AML-193 (cell line): ENCODE measurements at places on chromosomes 12 and 14.

DNA sequence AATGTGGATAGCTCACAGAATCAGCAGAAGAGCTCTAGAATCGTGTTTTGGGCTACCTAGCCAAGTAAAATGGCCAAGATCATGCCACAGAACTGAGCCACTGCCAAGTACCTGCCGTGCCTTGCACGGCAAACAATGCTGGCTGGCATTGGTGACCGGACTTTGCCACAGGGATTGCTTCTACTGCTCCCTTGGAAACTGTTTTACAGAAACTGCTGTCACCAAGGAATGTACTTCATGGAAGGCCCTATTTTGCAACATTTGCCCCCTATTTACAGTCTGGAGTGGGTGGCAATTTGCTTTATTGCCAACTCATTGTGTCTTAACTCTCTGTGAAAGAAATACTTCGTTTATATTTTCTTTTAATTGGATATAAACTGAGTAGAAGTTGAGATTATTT is 49.0 kb downstream of the BORCS5 start:
- DNase-seq: no peak

GRCh38 chr12:125299840-125300239 is 234.6 kb downstream of the AACS start:
- no peak for DNase-seq

DNA sequence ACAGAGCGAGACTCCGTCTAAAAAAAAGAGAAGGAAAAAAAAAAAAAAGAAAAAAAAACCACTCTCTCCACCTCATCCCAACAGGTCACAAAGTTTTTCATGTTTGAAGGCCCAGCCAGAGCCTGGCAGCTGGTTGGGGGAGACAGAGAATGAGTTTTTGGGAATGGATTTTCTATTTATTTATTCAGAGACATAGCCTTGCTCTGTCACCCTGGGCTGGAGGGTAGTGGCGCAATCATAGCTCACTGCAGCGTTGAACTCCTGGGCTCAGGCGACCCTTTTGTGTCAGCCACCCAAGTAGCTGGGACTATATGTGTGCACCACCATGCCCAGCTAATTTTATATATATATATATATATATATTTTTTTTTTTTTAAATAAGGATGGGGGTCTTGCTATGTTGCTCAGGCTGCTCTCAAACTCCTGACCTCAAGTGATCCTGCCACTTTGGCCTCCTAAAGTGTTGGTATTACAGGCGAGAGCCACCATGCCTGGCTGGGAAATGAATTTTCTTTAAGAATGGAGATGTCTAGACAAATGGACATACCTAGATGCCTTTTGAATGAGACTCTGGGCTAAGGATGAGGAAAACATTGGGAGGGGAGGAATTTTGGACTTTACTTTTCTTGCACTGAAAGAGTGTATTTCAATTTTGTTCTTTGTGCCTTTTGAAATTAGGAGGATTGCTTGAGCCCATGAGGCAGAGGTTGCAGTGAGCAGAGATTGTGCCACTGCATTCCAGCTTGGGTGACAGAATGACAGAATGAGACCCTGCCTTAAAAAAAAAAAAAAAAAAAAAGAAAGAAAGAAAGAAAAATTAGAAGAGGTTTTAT is 16.9 kb upstream of the PPP1R1A start:
- no peak for DNase-seq

GRCh38 chr12:56188778-56189098 is 545 bp downstream of the SMARCC2 start:
- DNase-seq: no peak

- DNase-seq: no peak
Observed at GRCh38 chr12:65464930-65465329, 186.4 kb downstream of the MSRB3 start.

DNA sequence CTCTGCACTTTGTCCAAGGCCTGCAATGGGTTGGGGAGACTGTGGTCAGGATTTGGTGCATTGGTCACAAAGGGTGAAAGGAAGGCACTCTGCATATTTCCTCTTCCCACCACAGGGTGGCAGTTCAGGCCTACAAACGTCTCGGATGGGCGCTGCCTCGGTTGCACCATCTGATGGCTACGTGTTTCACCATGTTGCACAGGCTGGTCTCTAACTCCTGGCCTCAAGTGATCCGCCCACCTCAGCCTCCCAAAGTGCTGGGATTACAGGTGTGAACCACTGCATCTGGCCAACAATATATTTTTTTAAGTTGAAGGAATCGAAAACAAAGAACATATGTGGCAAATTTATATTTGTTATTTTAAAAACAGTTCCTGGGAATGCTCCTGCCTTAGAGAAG is 35.1 kb downstream of the TMBIM6 start:
- peak; percentile 70 for DNase-seq

GRCh38 chr12:3961591-3961990 is 88.4 kb upstream of the PARP11 start:
- no peak for DNase-seq

GRCh38 chr12:18483698-18484325 is 222.5 kb downstream of the PIK3C2G start:
- DNase-seq: no peak

- DNase-seq: no peak
Observed at GRCh38 chr12:6758506-6759095, 5.7 kb upstream of the MLF2 start.

GRCh38 chr12:108144080-108144479 is 15.0 kb downstream of the WSCD2 start:
- no peak for DNase-seq

GRCh38 chr14:33184587-33184986 is 245.9 kb downstream of the NPAS3 start:
- DNase-seq: no peak

GRCh38 chr14:87688524-87688923 is 304.5 kb downstream of the GALC start:
- no peak for DNase-seq

DNA sequence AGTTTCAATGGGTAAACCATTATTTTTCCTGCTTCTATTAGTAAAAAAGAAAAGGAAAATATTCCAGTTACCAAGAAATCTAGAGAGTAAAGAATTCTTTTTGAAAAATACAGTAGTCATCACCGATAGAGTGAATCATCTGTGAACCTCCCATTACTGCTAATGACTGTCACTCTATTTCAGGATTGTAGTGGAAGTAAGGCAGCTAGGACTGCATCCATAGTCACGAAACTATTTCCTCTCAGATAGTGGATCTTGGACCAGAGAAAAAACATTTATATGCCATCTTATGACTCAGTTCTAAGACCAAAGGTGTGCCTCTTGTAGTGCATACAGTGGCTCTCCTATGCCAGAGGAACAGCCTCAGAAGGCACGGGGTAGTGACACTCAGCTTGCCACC is 173.9 kb upstream of the PLEKHA5 start:
- DNase-seq: no peak

DNA sequence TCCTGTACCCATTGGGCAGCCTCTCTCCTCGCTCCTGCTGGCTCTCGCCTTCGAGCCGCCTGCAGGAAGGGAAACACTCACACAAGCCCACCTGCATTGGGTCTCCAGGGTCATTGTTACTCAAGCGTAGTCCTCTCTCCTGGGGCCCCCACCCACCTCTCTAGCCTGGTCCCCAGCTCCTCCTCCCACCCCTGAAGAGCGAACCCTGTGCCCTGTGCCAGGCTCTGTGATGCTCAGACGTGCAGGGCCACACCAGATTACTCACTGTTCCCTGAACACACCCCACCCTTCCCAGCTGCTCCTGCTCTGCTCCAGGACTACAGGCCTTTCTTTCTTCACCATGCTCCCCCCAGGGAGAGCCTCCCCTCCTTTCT is 88.1 kb downstream of the NINJ2 start:
- DNase-seq: no peak

- DNase-seq: no peak
Observed at GRCh38 chr14:92362781-92363235, 39.8 kb downstream of the SLC24A4 start.

DNA sequence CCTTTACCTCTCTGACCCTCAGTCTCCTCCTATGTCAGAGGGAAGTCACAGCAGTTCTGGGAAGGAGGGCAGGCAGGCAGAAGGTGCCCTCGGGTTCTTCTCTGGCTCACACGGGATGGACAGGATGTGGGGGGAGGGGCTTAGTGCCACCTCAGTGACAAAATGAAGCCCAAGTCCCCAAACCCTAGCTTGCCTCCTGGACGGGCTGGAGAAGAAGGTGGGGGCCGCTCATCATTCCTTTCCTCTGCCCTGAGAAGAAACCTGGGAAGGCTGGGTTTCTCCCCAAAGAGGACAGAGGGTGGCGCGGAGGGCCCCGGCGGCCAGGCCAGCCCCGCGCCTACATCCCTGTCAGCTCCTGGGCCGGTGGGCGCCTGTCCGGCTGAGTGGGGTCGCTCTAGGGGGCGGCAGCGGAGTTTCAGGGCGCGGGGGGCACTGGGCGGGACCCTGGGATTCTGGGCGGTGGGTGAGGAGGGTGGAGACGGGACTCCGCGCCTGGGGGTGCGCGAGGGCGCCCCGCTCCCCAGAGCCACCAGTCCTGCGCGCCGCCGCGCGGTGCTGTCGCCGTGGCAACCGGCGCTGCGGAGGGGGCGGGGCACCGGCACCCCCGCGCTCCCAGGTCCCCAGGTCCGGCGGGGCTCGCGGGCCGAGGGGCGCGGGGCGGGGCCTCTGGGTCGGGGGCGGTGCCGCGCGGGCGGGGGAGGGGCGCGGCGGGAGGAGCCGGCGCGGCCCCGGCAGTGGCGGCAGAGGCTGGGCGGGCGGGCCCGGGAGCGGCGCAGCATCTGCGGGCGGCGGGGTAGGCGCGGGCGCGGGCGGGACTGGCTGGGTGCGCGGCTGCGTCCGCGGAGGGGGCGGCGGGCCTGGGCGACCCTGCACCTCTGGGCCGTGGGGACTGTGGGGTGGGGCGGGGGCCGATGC is at the start of gene TMEM121:
Gene TMEM121 (plus strand): TSS at position 723 of the 915 bp plus-strand sequence. CDS start 2,252 bp downstream, outside the sequence.
- DNase-seq: no peak

GRCh38 chr12:52575256-52575655 is 1.6 kb upstream of the KRT74 start:
- DNase-seq: no peak

DNA sequence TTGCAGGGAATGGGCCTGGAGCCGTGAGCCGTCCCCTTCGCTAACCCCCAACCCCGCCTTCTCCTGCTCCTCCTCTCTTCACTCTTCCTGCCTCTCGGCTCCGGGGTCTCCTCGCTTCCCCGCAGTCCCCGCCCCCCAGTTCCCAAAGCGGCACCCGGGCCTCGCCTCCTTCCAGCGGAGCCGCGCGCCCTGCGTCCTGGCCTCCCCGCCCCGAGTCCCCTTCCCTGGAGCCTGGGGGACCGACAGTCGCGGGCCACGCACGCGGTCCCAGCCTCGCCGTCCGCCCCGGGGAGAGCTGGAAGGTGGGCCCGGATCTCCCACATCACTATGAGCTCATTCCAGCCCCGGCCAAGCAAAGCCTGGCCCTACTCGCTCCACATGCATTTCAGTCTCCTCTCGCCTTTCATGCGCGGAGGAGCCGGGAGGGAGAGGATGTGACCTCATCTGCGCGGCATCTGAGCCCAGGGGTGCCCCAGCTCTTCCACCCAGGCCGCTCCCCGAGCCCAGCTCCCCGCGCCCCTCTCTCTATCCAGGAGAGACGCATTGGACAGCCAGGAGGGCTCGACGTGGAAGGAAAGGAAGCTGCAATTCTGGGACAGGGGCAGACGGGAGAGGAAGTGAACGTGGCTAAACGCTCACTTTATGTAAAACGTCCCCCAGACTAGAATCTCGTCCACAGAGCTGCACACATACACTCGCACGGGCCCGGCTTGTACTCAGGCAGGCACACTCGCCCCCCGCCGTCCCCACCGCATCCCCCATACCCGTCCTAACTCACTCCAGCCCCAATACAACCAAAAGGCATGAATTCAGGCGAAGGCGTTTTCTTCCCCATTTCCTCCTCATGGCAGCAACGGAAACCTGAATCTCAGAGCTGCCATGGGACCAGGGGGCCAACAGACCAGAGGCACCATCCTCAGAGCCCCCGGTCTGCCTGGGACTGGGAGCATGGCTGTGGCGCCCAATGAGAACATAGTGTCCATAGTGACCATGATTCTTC is 108.7 kb upstream of the CCND2 start:
- no peak for DNase-seq

GRCh38 chr14:77141214-77142004 is at the start of gene ZDHHC22:
Gene ZDHHC22 (minus strand): TSS chr14:77141791. CDS start chr14:77139738, 2,053 bp downstream.
- DNase-seq: no peak

DNA sequence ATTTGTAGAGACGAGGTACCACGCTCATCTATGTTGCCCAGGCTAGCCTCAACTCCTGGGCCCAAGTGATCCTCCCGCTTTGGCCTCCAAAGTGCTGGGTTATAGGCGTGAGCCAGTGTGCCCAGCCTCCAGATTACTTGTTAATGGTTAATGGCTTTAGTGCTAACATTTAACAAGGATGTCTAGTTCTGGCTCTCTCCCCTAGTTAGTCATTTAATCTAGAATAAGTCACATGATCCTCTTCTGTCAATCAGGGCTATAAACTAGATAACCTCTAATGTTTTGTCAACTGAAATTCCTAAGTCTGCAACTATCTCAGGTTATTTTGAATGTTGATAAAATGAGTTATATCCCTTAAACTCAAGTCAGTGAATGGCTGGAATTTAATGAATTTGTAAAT is 15.7 kb downstream of the ACTR6 start:
- DNase-seq: no peak

DNA sequence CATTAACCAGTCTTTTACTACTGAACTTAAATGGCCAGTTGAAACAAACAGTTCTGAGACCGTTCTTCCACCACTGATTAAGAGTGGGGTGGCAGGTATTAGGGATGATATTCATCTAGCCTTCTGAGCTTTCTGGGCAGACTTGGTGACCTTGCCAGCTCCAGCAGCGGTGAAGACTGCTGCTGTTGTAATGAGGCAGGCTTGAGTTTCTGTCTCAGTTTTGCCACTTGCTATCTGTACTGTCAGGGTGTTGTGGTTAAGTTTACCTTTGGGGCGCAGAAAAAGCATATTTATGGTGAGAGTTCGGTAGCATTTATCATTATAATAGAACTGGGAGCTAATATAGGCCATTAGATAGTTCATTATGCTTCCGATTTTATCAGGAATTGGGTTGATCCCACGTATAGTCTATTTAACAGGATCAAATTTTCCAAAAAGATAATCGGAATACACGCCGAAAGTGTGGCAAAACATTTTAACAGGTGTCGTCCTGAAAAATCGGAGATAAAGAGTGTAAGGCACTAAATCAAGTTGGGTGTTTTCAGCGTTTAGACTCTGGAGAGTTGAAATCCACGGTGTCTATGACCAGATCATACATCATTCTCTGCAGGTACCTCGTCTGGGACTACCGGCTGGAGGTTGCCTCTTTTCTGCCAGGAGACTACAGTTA is 688 bp upstream of the NECAP1 start:
- no peak for DNase-seq

DNA sequence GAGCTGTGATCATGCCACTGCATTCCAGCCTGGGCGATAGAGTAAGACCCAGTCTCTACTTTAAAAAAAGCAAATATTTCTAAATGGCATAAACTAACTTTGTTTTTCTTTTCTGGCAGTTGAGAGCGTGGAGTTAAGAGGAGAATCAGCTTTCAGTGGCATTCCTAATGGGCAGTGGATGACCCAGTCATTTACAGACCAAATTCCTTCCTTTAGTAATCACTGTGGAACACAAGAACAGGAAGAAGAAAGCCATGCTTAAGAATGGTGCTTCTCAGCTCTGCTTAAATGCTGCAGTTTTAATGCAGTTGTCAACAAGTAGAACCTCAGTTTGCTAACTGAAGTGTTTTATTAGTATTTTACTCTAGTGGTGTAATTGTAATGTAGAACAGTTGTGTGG is 21.2 kb downstream of the TDG start:
- DNase-seq: no peak
